ENCODE measurements at places on chromosomes 7 and 10.

GRCh38 chr10:128687927-128688549 is 561.8 kb upstream of the MKI67 start:
- DNase-seq = no peak

- no peak for DNase-seq
Measured at GRCh38 chr10:10126218-10126617, 891.5 kb upstream of the CELF2 start.

GRCh38 chr7:135771961-135772638 is 23.5 kb upstream of the FAM180A start:
- no peak for DNase-seq

DNA sequence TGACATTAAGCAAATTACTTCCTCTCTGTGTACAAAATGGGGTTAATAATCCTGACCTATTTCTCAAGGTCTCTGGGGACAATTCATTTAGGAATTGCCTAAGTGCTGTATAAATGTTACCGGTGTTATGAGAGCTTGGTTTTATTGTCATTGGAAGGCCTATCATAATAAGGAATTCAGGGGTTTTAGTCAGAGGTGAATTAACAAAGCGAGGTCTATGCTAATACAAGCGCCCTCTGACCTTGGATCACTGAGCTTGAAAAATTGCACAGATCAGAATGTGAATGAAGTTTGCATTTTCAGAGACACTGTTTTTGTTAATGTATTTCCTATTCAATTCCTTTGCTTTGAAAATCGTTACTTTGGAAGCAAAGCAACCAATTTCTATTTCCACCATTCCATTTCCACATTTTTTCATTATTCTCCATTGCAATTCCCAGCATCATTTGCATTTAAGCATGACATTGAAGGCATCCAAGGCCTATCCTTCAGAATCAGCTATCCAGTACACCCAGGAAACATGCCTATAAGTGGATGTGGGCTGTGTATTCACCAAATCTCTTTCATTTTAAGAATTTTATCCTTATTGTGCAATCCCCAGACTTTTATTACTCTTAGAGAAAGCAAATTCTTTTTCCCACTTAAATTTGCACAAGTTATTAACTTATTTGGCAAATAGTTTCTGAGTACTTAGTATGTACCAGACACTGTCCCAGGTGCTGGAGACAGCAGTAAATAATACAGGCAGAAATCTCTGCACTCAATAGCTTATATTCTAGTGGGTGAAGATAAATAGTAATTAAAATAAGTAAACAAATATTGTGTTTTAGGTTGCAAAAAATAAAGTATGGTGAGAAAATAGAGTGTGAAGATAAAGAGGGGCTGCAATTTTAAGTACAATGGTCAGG is 133.1 kb downstream of the NRCAM start:
- DNase-seq = no peak

DNA sequence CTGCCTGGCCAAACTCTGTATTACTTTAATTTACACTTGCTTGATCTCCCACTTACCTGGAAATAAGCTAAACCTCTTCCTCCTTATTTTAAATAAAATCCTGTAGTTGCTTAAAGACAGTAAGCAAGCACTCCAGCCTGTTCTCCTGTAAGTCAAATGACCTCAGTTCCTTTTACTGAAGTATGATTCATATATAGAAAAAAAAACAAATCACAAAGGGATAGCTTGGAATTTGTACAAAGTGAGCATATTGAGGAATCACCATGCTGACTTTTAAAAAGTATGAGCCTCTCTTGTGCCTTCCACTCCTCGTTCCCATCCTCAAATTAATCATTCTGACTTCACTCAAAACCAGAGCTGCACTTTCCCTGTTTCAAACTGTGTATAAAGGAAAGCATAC is 52.0 kb downstream of the C10orf90 start:
- DNase-seq = no peak

DNA sequence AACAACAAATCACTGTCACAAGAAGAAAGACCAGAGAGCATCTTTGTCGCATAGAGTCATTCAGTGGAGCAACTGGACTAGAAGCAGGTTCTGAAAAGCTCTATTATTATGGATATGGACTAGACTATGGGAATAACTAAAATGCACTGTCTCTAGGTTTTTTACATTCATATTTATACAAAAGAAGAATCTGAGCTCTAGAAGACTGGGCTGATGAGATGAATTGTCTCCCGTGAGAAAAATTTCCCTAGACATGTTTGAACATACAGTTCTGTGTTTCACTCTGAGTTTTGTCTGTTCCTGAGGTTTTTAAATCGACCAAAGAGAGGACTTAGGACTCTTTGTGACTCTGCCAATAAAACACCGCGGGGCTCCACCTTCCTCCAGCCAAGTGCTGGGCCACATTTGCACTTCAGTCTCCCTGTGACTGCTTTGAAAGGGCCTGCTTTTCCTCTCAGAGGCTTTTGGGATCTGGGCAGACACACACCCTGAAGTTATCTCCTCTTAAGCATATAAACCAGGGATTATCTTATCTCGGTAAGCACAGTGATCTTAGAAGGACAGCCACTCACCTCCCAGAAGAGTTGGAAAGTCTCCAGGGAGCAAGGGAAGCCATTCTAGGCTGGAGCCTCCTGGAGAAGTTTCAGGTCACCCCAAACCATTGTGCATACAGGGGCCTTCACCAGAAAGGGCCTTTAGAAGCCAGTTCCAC is 101.0 kb upstream of the JCAD start:
- no peak for DNase-seq

DNA sequence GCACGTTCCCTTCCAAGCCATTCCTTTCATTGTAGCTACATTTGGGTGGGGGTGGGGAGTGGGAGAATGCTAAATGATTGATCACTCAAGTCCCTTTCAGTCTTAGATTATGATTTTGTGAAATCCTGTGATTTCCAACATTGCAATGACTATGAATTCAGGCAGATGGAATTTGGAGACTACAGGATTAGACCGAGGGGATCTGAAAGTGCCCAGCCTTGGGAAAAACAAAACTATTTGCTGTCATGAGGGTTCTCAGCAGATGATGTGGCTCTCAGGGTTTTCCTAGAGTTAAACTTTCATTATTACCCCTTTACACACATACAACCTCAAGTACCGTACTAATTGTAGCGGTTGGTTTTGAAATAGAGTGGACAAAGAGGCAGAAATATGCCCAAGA is 4.7 kb downstream of the MACROH2A2 start:
- no peak for DNase-seq

GRCh38 chr7:153400735-153401593 is 641.4 kb downstream of the ACTR3B start:
- no peak for DNase-seq

DNA sequence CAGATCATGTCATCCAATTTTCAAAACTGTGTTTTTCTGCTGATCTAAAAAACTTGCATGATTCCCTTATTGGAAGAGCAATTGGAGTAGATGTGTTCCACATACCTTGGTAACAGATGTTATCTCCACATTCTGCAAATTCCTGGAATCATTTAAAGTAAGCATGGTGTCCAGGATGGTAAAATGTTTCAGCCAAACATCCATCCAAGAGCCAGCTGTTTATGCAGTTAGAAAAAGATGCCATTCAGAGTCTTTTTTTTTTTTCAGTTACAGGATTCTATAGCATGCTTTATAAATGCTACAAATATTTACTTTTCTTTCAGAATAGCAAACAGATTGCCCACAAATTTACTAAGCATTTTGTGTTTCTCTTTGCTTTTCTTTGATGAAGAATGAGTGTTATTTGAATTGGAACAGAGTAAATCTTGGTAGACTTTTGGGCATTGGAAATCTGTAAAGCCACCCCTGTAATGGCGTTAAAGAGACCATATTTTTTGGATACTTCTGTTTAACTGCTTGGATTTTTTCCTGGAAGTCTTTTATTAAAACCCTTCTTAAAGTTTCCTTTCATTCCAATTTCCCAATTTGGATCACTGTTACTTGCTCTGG is 149.8 kb downstream of the GNAT3 start:
- no peak for DNase-seq

DNA sequence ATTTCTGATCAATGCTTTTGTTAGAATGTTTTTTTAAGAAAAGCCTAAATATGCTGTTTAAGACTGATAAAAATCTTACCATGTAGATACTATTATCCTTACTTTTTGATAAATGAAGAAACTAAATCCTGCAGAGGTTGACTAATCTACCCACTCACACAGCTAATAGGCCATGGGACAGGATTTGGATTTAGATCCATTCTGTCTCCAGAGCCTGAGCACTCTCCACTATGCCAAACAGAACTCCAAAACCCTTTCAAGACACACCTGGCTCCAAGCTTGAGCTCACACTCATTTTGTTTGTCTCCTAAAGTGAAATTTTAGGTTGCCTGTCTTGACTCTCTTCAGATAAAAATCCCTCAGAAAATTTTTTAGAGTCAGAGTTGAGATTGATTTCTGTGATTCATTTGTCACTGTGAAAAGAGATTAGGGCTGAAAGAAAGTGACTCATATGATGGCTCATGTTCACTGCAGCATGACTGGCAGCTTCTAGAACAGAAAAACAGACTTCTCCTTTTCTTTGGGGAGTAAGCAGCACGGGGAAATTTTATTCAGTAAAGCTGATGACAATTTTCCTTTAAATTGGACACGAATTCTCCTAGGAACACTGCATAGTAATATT is 132.3 kb upstream of the POT1 start:
- DNase-seq = no peak

GRCh38 chr10:88152728-88153133 is 289.3 kb downstream of the PTEN start:
- DNase-seq = peak; percentile 73

DNA sequence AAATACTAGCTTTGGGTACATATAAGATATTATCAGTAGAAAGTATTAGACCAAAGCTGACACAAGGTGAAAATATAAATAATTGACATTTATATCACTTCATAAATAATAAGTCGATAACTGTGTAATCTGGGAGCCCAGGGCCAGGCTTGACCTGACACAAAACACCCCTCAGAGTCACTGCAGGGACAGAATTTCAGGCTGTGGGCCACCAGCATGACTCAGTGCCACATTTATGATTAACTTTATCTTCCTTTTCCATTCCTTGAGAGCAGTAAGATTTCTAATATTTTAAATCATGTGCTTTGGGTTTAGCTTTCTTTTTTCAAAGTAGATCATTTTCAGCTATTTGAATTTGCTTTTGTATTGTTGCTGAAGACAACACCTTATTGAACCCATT is 102.9 kb upstream of the NFE2L3 start:
- no peak for DNase-seq

GRCh38 chr7:151336027-151336708 is 5.4 kb upstream of the NUB1 start:
- DNase-seq = no peak

GRCh38 chr7:158556721-158557440 is 30.7 kb downstream of the PTPRN2 start:
- DNase-seq = no peak

- DNase-seq = no peak
Measured at GRCh38 chr7:1676550-1677078, 6.5 kb downstream of the ELFN1 start.

DNA sequence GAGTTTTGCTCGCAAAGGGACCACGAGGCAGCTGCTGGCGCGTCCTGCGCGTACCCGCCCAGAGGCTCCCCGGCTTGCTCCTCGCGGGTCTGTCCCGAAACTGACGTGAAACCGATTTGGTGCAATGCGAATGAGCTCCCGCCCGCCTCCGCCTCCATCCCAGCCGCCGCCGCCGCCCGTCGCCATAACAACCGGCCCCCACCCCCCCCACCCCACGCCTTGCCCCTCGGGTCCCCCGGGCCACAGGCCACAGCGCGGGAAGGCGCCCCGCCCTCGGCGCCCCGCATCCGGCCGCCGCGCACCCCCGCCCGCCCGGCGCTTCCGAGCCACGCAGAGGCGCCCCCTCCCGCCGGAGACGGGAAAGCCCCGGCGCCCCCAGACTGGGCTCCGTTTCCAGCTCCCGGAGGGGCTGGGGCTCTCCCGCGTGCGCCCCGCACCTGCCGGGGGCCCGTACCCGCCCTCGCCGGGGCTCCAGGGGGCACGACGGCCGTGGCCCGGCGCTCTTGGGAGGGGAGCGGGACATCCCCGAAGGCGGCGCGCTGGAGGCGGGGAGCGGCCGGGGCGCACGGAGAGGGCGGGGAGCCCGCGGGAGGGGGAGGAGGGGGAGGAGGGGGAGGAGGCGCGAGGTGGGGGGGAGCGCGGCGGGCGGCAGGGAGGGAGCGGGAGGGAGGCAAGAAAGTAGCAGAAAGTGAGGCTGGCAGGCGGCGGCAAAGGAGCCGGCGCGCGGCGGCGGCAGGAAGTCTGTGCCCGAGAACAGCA is at the start of gene CAMK1D:
CAMK1D (plus strand) TSS at position 678 of the 759 bp plus-strand sequence.
- DNase-seq = peak; percentile 83

DNA sequence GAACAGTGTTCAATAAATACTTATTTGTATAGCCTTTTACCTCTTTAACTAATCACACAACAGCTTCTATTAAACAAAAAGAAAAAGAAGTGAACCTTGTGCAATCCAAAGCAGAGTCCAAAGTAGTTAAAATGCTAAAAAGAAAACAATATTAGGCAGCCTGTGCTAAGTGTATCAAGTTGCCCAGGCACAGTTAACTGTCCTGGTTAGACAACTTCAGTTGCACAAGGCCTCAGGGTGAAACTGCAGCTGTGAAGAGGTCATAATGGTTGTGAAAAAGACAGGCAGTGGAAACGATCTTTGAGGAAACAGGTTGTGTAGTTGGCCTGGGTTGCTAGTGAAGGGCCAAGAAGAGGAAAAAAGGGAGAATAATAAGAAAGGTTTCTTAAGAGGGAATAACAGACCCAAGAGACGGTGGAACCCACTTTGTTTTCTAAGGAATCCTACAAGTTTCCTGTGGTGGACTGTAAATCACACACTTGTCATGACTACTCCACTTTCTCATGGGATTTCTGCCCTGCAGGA is 6.0 kb upstream of the CROT start:
- DNase-seq = no peak

DNA sequence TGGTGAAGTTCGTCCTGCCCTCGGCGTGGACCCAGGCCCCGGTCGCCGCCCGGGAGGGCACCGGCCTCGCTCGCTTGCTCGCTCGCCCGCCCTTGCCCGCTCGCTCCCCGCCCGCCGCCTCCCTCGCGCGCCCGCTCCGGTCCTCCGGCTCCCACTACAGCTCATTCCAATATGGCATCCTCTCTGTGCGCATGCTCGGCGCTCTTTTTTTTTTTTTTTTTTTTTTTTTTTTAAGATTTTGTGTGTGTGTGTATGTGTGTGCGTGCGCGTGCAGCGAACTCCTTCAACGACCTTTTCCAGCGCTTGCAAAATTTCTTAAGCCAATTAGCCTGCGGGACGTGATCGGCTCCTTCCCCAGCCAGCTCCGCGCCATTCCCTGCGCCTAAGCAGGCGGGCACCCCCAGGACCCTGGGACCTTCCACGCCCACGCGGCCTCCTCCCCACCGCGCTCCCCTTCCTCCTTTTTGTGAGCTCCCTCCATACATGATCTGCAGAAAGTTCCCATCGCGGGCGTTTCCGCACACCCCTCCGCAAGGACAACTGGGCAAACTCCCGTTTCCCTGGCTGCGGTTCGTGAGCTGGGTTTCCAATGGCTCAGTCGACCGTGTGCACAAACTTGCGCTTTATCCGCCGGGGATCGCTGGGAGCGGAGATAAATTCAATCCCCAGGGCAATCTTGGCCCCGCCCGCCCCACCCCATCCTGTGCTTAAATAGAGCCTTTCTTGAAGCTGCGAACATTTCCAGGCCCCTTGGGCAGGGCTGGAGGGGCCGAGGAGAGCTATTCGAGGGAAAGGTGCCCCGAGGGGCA is at the start of gene SFMBT2:
SFMBT2 (minus strand) TSS at position 173 of the 809 bp plus-strand sequence. CDS start 29,136 bp downstream, outside the sequence.
- peak; percentile 74 for DNase-seq
